D721Med (cell line): ENCODE measurements at places on chromosomes 12 and 14.

DNA sequence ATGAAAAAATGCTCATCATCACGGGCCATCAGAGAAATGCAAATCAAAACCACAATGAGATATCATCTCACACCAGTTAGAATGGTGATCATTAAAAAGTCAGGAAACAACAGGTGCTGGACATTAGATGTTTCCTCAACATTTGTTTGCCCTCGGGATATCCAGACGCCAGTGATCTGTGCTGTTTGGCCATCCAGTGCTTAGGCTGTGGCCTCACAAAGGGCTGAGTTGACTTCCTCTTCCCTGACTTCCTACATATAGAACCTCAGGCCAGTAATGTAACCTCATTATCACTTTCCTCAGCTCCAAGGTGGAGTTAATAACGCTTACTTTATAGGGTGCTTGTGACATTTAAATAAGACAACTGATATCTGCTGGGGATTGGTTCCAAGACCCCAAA, 51.8 kb downstream of the SLC15A5 start:
- no peak for DNase-seq

DNA sequence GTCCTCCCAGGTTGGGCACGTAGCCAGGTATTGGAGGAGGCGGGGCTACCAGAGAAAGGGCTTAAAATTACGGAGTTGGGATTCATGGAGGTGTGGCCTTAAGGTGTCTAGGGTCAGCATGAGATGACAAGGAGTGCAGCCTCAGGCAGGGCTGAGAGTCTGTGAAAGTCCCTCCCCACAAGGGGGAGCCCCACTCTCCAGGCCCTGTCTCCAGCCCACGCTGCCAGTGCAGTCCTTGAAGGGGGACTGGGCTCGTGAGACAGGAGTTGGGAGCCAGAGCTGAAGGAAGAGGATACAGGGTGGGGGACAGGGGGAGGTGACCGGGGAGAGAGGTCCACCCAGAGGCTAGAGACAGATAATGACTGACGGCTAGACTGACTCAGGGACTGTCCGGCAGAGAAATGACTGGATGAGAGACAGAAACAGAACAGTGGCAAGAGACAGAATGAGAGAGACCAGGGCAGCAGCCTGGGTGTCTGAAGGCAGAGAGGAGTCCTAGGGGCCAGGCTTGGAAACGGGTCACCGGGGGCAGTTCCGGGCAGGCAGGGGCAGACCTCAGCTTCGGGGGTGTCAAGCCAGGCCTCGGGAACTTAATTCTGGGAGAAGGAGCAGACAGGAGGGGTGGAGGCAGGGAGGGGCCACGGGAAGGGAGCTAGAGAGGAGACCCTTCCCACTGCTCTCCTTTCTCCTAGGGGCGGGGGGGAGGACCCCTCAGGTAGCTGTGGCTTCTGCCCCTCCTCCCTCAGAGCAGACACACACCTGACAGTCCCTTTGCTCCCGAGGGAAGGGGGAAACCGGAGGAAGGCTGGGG, 970 bp downstream of the CDH24 start:
- DNase-seq, result peak; percentile 85

GRCh38 chr14:65173973-65174693, 71.8 kb upstream of the MAX start:
- DNase-seq, result no peak

- no peak for DNase-seq
These were observed 445.7 kb upstream of the SYT1 start for GRCh38 chr12:78418919-78419318.

DNA sequence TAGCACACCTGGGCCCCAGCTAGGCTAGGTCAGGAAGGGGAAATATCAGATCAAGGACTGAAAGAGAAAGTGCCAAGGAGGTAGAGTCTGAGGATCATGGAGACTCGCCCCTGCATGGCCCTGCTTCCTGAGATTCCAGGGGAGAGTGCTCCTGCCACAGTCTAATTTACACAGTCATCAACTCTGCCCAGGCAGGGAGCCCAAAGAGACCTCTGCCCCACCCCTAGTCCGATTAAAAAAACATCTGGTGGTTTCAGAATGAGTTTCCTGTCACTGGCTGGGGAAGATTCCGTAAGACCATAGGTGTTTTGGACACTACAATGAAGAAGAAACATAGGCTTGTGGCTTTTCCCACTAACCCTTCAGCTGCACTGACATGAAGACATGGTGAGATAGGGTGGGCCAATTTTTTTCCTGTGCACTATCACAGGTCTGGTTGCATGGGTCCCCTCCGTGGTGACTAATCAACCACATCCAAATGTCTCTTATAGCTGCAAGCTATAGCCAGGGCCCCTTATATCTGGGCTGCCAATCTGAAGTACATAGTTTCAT, 31.5 kb upstream of the GZMB start:
- no peak for DNase-seq

DNA sequence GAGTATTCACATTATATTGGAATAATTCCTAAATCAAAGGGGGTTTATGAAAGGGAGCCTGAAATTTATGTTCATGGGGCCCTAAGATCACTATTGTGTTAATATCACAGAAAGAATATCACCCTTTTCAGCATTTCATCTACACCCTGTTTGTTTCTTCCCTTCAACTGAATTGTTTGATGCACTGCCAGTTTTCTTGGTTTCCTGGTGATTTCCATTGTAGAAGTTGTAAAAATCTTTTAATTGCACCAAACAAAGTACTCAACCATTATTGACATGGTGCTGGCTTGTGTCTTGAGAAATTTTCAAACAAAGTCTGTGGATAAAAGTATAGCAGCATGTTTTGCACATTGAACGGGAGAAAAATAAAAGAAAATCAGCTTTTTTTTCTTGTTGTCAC, 154.8 kb upstream of the PRKD1 start:
- DNase-seq, result no peak

GRCh38 chr12:47303207-47303606, 223.4 kb upstream of the AMIGO2 start:
- DNase-seq, result no peak

DNA sequence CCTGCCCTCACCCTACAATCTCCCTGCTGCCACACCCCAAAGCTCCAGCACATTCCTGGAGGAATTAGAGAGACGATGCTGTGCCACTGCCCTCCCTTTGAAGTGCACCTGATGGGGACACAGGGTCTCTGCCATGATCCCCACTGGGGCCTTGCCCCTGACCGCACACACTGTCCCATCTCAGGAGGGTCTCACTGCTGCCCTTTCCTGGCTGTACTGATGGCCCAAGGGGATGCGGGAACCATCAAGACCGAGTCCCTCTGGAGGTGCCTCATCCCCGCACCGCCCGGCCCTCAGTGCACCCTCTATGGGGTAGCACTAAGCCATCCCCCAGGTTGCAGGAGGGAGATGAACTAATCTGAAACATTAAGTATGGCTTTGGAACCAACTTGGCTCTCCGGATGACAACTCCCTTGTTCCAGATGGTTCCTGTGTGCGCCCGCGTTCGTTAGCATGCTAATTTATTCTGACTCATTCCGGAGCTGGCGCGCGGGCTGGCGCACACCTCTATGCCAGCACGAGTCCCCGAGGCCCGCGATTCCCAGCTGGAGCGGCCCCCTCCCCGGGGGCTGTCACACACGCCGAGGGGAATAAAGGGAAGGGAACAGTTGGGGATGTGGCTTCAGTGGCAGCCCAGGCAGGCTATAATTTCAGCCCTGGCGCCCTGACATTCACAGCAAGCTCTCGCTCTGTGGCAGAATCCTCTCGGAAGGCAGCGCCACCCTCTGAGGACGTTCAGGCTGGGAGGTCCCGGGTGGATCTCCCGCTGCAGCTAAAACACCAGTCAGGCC, 34.2 kb upstream of the C14orf180 start:
- DNase-seq, result no peak

DNA sequence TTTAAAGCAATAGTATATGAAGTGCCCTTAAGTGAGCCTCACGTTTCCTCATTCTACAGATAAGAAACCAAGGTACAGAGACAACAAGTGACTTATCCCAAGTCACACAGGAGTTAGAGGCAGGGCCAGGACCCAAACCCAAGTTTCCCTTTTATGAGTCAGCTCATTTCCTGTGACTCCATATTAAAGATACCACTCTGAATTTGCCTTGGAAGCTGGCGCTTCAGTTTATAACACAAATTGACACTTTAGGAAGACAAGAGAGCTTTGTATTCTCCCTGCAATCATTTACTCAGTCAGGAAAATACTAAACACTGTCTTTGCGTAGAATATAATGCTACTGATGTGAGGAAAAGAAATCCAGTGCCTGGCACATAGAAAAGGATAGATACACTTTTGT, 43.2 kb downstream of the MYBPC1 start:
- DNase-seq, result no peak

DNA sequence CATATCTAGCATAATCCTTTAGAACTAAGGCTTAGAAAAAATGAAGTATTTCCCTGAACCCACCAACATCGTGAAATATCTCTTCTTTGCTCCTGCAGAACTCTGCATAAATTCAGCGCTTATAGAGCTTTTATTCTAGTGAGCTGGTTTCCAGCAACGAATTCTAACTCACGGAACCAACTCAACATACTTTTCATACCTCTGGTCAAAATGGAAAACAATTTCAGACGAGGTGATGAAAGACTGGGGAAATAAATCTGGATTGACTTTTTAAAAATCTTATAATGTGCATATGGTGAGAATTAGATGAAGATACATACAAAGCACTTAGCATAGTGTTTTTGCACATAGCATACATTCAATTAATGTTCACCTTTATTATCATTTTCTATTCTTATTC, 62.6 kb upstream of the BBS10 start:
- no peak for DNase-seq

- DNase-seq, result no peak
These were observed 173.3 kb downstream of the PPM1H start for GRCh38 chr12:62761658-62762057.

DNA sequence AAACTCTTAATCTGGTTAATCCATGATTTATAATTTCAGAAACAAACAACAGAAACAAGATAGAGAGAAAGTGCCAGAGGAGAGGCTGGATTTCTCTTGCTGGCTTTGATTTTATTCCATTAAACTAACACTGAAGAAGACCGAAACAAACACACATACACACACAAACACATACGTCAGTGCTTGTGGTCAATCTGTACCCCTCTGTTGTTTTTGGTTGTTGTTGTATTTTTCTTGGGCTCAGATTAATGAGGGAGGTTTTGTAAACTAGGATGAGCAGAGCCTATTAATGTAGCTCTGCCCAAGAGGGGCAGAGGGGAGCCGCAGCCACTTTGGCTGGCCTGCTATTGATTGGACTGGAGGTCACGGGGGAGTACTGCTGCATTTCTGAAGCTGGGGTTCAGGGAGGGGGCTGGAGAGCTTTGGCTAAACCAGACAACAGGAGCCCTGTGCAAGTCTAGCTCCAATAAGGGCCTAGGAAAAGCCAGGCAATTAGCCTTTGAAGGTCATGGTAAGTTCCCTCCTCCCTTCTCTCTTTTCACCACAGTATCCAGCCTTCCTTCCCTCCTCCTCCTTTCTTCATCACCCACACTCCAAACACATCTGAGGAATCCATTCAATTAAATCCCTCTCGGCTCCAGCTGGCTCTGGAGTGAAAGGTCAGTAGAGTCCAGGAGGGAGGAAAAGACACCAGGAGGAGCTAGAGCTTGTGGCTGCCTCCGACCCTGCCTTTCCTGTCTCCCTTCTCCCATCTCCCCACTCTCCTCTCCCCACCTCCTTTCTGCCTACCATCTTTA, 344.1 kb upstream of the LMO3 start:
- no peak for DNase-seq

GRCh38 chr12:22543246-22544037, 900 bp downstream of the C2CD5 start:
- no peak for DNase-seq

GRCh38 chr12:120078868-120079267, 37.7 kb downstream of the RAB35 start:
- no peak for DNase-seq

GRCh38 chr14:92846162-92846897, 52.2 kb downstream of the GOLGA5 start:
- no peak for DNase-seq

GRCh38 chr12:16473610-16474326, 126.3 kb downstream of the MGST1 start:
- DNase-seq, result no peak

DNA sequence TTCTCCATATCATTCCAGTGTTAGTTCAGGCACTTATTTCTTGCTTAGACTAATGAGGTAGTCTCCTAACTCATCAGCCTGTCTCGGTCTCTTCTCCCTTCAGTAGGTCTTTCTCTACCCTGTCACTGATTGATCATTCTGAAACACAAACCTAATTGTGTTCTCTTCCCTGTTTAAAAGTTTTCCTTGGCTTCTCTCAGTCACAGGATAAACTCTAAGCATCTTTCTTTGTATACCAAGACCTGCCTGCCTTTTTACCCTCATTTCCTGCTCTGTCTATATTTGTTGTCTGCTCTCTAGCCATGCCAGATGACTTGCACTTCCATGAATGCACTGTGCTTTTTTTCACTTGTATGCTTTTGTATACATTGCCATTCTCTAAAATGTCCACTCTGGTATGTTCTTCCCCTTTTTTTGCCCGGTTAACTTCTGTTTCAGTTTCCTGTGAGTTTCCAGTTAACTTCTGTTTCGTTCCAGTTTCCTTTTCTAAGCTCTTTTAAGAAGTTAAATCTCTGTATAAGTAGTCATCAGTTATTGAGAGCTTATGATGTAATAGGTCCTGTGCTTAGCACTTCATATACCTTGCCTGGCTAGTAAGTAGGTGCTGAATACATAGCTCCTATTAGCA, 12.8 kb downstream of the DIP2B start:
- no peak for DNase-seq

DNA sequence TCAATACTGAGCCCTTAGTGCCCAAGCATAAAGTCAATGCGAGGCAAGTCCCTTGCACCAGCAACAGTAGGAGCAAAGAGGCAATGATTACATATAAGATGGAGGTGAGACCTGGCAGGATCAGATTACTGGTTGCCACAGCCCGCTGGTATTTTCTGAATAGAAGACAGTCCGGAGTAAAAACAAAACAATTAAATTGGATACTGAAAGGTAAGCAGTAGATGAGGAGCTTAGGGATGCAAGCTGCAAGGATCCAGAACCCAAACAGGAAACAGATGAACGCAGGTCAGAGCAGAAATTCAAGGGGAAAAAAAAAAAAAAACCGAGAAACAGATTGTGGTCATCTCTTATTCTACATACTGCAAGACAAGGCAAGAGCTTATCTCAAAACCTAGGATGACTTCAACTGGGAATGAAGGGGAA, 119.6 kb downstream of the MED13L start:
- no peak for DNase-seq
